ENCODE measurements at places on chromosomes 2 and 18. TPM values are rescaled to one million over a fixed set of nuclear protein-coding genes. Genes with fewer than 3 reads are reported as not detected.

- H3K36me3 ChIP-seq = no peaks in the 10 kb centered on the region
- H3K4me1 ChIP-seq = no peaks in the 10 kb centered on the region
Measured at GRCh38 chr18:4751523-4751922, 296.4 kb upstream of the DLGAP1 start.

- H3K4me3 ChIP-seq = no peak overlapping the region
- no peak overlapping the region for H3K27ac ChIP-seq
- no peak for DNase-seq
- no peaks in the 10 kb centered on the region for H3K36me3 ChIP-seq
Measured at GRCh38 chr18:56962322-56962721, 184.6 kb upstream of the BOD1L2 start.

DNA sequence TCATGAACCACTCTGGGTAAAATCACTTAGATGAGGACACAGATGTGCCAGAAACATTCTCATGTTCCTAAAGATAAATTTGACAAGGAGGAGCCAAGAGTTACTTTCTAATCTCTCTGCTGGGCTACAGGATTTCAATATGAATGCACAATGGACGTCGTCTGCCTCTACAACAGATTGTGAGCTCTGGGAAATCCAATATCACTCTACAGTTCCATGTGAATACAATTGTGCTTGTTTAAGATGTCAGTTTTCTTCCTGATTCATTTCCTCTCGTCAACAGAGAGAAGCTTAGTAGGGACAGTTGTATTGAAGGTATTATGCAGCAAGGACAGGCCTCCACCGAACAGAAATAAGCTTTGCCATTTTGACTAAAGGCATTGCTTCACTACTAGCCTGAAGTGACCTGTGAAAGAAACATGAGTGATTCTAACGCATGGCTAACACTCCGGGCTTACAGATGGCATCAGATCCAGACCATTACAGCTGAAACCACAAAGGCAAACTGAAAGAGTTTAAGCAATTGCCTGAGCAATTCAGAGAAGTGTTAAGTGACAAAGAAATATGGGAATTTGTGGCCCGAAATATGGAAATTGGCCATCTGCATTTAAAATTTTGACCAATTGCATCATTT is 1591.5 kb downstream of the LRP1B start:
- no peaks in the 10 kb centered on the region for H3K4me1 ChIP-seq
- no peak overlapping the region for H3K4me3 ChIP-seq
- H3K27ac ChIP-seq = no peak overlapping the region
- H3K36me3 ChIP-seq = no peaks in the 10 kb centered on the region

DNA sequence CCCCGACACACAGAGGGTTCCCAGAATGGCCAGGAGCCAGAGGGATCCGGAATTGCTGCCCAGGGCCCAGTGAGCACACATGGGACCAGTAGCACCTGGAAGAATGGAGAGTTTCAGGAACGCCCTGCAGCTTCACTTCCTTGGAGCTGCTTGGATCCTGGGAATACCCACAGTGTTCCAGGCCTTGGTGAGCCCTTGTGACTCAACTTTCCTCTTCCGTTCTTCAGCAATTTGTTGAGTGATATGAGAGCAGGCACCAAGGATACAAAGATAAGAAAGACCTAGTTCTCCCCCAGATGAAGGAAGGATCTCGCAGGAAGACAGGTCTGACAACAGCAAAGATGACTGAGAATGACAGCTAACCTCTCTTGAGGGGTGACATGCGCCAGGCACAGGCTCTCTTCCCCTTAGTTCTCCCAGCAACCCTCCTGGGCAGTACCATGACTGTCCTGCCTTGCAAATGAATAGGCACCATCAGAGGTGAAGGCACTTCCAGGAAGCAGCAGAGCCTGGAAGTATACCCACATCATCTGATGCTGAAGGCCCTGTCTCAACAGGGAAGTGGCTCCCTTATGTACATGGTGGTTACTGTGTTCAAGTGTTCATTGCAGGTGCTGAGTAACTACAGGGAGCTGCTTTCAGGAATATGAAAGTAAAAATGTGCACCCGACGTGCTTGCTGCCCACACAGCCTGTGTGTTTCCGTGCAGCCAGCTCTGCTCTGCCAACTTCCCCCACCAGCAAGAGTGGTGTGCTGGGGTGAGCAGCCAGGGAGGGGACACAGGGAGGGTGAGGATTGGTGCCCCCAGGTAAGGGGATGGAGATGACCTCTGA is 116.2 kb downstream of the STPG4 start:
- H3K27ac ChIP-seq = no peak overlapping the region
- H3K36me3 ChIP-seq = no peaks in the 10 kb centered on the region
- H3K27me3 ChIP-seq = no peaks in the 10 kb centered on the region
- H3K4me3 ChIP-seq = no peak overlapping the region
- DNase-seq = no peak

DNA sequence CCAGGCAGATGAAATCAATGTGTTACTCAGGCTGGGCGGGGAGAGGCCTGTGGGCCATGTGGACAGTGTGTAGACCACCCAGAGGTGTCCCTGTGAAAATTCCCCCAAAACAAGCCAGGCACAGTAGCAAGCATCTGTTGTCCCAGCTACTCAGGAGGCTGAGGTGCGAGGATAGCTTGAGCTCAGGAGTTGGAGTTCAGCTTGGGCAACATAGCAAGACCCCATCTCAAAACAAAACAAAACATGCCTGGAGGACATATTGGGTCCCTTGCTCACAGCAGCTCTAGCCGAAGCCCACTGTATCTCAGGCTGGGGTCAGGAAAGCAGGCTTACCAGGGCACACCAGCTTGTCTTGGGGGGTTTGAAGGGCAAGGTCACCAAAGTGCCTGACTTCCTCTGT is 4.3 kb upstream of the PTMA start:
- no peak overlapping the region for H3K4me3 ChIP-seq
- H3K4me1 ChIP-seq = peaks cover 21% of the 10 kb centered on the region
- no peaks in the 10 kb centered on the region for H3K36me3 ChIP-seq
- no peak for DNase-seq

DNA sequence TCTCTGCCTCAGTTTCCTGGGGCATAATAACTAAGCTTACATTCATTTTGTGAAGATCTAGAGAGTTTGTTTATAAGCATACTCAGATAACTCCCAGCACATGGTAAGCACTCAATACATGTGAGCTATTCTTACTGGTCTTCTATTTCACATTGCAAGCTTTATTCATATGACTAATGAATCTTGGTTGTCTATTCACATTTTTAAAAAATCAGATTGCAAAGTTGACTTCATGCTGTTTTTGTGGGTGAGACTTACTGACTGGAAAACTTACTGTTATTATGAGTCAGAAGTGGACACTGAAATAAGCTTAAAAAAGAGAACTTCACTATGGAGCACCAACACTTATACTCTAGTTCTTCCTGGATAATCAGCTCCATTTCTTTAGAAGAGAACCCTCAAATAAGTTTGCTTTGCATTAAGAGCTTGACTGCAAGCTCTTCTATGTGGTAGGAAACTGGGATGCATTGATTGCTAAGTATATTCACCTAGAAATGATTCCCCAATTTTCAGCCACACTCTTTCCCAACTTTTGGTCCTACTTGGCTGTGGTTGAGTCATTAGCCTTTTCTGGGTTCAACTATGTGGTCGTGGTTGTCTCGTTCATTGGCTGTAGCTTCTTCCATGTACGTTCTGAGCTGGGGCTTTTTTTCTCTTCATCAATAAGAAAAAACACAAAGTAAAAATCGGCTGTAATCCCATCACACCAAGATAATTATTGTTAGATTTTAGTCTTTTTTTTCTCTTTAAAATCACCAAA is 29.5 kb upstream of the RBMS1 start:
- no peaks in the 10 kb centered on the region for H3K36me3 ChIP-seq
- no peaks in the 10 kb centered on the region for H3K4me1 ChIP-seq
- no peak overlapping the region for H3K4me3 ChIP-seq
- DNase-seq = no peak

GRCh38 chr2:207929923-207930322 is 95.4 kb downstream of the PLEKHM3 start:
- no peaks in the 10 kb centered on the region for H3K36me3 ChIP-seq
- no peaks in the 10 kb centered on the region for H3K27me3 ChIP-seq
- no peak overlapping the region for H3K4me3 ChIP-seq
- no peak for DNase-seq
- H3K27ac ChIP-seq = no peak overlapping the region

GRCh38 chr18:11500153-11501122 is 109.0 kb upstream of the SLC35G4 start:
- H3K27ac ChIP-seq = no peak overlapping the region
- no peaks in the 10 kb centered on the region for H3K4me1 ChIP-seq
- H3K36me3 ChIP-seq = no peaks in the 10 kb centered on the region
- H3K4me3 ChIP-seq = no peak overlapping the region

- no peaks in the 10 kb centered on the region for H3K36me3 ChIP-seq
- no peak for DNase-seq
- H3K27ac ChIP-seq = peak overlapping the region; percentile 90
Measured at GRCh38 chr18:35088921-35089320, 47.7 kb downstream of the MAPRE2 start.

- no peak overlapping the region for H3K27ac ChIP-seq
- no peak overlapping the region for H3K4me3 ChIP-seq
- no peaks in the 10 kb centered on the region for H3K4me1 ChIP-seq
- H3K36me3 ChIP-seq = no peaks in the 10 kb centered on the region
- H3K27me3 ChIP-seq = no peaks in the 10 kb centered on the region
Measured at GRCh38 chr2:25903216-25903776, 25.0 kb upstream of the ASXL2 start.

- H3K36me3 ChIP-seq = no peaks in the 10 kb centered on the region
- H3K4me1 ChIP-seq = peaks cover 49% of the 10 kb centered on the region
- H3K27me3 ChIP-seq = no peaks in the 10 kb centered on the region
- no peak for DNase-seq
- H3K4me3 ChIP-seq = peak overlapping the region; percentile 81
Measured at GRCh38 chr2:224584111-224584784, 915 bp downstream of the CUL3 start.

DNA sequence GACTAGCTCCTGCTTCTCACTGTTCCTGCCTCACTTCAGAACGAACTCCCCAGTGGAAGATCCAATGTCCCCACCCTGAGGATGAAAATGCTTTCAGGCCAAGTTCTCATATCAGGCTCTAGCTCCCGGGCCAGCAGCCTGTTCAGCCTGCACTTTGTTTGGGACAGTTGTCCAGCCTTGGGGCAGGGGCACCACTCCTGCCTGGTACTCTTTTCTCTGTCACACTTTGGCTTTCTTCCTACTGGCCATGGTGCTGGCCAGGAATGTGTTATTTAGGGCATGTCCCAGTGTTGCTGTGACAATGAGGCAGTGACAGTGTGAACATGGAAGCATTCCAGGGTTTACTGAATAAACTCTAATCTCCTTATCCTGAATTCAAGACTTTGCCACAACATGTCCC is 154.1 kb downstream of the GALNT14 start:
- no peaks in the 10 kb centered on the region for H3K4me1 ChIP-seq
- DNase-seq = no peak
- no peaks in the 10 kb centered on the region for H3K27me3 ChIP-seq
- H3K4me3 ChIP-seq = no peak overlapping the region

DNA sequence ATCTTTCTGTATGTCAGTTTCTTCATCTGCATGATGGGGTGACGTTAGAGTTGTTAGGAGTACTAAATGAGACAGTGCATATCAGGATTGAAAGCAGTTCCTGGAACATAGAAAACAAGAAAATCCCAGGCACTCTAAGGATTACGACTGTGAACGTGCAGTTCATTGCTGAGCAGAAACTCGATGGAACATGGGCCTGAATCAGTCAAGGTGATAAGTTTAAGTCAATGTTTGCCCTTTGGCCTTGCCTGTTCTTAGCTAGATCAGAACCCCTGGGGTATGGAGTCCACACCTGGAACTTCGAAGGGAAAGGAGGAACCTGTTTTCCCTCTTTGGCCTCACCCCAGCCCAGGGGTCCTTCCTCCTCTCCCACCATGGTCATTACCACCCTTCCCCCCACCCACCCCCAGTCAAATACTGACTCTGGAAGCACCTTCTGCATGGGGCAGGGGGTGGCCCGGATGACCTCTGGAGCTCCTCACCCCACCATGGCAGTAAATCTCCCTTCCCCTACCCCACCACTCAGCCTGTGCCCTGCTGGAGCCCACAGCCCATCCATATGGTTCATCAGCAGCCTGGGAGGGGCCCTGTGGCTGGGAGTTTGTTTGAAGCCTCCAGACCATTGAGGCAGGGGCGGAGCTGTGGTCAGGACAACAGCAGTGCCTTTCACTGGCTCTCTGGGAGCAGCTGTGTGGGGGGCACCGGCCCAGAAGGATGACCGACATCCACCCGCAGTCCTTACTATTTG is 164.1 kb downstream of the SMAD7 start:
- H3K4me3 ChIP-seq = no peak overlapping the region
- H3K36me3 ChIP-seq = no peaks in the 10 kb centered on the region
- H3K27me3 ChIP-seq = no peaks in the 10 kb centered on the region
- no peak overlapping the region for H3K27ac ChIP-seq
- DNase-seq = no peak

Gene MBD2
- 24.3 TPM for total RNA-seq

Gene ADGRF3
- total RNA-seq = not detected

Gene PRLH
- total RNA-seq = not detected

Gene TRIM54
- total RNA-seq = 97.2 TPM

Measured in right atrium auricular region (tissue), 2 donors.